Gastrocnemius medialis (tissue), 4 donors: ENCODE measurements at places on chromosomes 16 and 17.

GRCh38 chr17:78057113-78057740 is 71.3 kb downstream of the TMC6 start:
- no peaks in the 10 kb centered on the region for H3K36me3 ChIP-seq
- H3K27me3 ChIP-seq: no peaks in the 10 kb centered on the region
- H3K27ac ChIP-seq: peak overlapping the region; percentile 85
- DNase-seq: peak; percentile 38

DNA sequence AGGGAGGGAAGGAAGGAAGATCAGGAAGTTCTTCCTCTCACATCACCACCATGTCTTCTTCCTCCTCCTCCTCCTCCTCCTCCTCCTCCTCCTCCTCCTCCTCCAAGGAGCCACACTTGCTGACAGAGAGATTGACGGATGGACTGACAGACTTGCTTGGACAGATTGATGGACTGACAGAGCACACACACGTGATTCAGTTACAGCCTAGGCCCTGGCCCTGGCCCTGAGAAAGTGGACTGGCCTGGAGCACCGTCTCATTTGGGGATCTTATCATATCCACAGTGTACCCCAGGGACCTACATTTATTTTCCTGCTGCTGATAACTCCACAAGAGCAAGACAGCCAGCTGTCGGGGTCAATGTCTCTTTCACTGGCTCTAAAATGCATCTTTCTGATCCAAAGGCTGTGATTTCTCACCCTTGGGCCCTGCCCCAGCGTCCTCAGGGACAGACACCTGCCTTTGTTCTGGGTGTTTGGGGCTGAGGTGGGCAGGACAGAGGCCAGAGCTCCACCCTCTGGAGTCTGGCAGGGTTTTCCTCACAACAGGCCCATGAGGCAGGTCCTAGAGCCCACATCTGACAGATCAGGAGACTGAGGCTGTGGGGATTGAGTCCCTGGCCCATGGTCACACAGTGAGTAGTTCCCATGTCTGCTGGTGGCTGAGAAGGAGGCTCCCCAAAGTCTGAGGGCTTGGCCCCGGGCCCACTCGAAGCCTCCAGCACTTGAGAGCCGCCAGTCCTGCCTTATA is 2.3 kb upstream of the P2RX1 start:
- H3K4me1 ChIP-seq: peaks cover 4% of the 10 kb centered on the region
- no peak overlapping the region for H3K4me3 ChIP-seq

GRCh38 chr17:14474591-14474990 is 173.7 kb downstream of the HS3ST3B1 start:
- no peak overlapping the region for H3K4me3 ChIP-seq
- no peaks in the 10 kb centered on the region for H3K36me3 ChIP-seq
- DNase-seq: no peak
- no peaks in the 10 kb centered on the region for H3K4me1 ChIP-seq
- no peaks in the 10 kb centered on the region for H3K27me3 ChIP-seq

DNA sequence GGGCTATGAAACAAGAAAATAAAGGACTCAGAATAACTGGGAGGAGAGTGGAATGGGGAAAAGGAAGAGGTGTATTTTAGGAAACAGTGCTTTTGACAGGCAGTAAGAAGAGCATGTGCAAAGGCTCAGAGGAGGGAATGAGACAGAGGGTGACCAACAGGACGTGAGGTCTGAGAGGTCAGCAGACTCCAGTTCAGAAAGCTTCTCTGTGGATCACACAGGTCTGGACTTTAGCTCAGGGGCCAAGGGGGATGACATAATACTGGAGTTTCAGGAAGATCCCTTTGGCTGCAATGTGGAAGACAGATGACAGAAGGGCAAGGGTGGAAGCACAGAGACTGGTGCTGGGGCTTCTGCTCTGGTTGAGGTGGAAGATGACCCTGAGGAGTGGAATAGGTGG is 489.9 kb upstream of the CDH5 start:
- H3K4me3 ChIP-seq: no peak overlapping the region
- H3K27ac ChIP-seq: no peak overlapping the region
- DNase-seq: no peak
- H3K4me1 ChIP-seq: no peaks in the 10 kb centered on the region
- no peaks in the 10 kb centered on the region for H3K36me3 ChIP-seq

DNA sequence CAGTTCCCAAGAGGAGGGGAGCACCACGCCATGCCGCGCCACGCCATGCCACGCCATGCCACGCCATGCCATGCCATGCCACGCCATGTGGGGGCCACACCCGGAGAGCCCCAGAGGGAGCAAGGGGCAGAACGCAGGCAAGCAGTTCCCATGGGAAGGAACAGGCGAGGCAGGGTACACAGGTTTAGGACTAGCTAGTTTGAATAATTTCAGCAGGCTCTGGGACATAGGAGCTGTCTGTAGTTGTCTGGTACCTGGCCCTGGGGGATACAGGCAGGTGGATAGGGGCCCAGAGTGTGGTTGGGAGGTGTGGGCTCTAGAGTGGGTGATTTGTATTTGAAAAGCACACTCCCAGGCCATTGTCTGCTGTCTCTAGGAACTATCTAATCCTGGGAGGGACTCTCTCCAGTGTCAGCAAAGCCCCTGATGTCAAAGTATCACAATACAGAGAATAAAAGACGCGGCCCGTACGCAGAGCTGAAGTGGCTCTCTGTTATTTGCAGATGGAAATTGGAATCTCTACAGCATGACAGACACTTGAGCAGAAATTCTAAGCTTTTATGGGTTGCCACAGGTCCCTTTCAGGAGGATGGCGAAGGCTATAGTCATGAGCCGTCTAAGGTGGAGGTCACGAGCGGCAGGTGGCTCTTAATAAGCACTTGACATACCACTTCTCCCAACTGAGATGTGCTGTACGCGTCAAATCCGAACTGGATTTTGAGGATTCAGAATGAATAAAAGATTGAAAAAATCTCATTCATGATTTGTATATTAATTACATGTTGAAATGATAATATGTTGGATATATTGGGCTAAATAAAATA is 220.8 kb upstream of the TNRC6C start:
- no peak overlapping the region for H3K4me3 ChIP-seq
- DNase-seq: no peak
- H3K27ac ChIP-seq: peak overlapping the region; percentile 74
- peaks cover 17% of the 10 kb centered on the region for H3K27me3 ChIP-seq
